DMS79 (cell line): ENCODE measurements at places on chromosomes 6 and 20.

- DNase-seq = no peak
Observed at GRCh38 chr6:157611406-157611805, 211.6 kb upstream of the SNX9 start.

- no peak for DNase-seq
Observed at GRCh38 chr6:35533981-35534380, 21.3 kb upstream of the TULP1 start.

DNA sequence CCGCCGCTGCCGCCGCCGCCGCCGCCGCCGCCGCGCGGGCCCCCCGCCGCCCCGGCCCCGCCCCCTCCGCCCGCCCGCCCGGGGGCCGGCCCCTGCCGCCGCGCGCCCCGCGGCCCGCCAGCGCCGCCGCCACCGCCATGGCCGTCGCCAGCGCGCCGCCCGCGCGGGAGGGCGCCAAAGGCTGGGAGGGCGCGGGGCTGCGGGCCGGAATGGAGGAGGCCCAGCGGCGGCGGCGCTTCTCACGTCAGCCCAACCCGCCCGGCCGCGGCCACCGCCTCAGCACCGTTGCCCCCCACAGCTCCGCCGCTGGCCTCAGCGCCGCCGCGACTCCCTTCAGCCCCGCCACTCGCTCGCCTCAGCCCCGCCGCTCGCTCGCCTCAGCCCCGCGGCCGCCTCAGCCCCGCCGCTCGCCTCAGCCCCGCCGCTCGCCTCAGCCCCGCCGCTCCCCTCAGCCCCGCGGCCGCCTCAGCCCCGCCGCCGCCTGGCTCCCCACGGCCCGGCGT lies 258 bp downstream of the PHF10 start:
- no peak for DNase-seq

- DNase-seq = no peak
Observed at GRCh38 chr6:109515781-109516409, 32.9 kb upstream of the ZBTB24 start.
